ENCODE measurements at places on chromosomes 12 and 14.

- DNase-seq, result no peak
These were observed 24.5 kb downstream of the RNASE10 start for GRCh38 chr14:20529806-20530205.

- DNase-seq, result no peak
These were observed 8.7 kb upstream of the RESF1 start for GRCh38 chr12:31950492-31950891.

DNA sequence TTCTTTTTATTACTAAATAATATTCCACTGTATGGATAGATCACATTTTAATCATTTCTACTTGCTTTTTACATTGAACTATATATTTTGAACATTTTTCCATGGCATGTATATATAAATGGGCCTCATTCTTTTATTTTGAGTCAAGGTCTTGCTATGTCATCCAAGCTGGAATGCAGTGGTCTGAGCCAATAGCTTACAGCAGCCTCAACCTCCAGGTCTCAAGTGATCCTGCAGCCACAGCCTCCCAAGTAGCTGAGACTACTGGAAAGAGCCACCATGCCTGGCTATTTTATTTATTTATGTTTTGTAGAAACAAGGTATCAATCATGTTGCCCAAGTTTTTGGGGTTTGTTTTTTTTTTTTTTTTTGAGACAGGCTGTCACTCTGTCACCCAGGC, 7.6 kb downstream of the FCF1 start:
- DNase-seq, result no peak

- DNase-seq, result no peak
These were observed 139.8 kb downstream of the FOXN3 start for GRCh38 chr14:89277203-89277602.

GRCh38 chr14:68632054-68632895, 160.6 kb downstream of the ZFP36L1 start:
- no peak for DNase-seq

DNA sequence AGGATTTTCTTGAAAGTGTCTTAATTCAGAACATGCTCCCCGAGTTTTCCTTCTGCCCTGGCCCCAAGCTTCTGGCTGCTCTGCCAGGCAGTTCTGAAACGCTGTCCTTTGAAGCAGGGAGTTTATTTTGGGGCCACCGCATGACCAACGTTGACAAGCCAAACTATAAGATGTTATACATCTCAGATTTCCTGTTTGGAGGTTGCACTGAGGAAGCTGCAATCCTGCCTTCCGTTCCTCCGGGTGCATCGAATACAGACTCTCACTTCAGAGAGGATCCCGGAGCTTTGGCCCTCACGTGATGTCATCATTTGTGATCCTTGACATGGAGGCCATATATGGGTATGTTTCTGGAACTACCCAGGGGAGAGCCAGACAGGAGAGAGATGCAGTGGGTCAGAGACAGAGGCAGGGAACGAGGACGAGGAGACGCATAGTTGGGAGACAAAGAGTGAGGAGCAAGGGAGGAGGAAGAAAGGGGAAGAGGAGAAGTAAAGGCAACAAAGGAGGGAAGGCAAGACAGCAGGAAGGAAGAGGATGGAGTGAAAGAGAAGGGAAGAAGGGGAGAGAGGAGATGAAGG, at the start of gene ASB2:
TSS of gene ASB2 (minus strand) at position 94 of the 581 bp plus-strand sequence. CDS start 12,031 bp downstream, outside the sequence.
- no peak for DNase-seq

DNA sequence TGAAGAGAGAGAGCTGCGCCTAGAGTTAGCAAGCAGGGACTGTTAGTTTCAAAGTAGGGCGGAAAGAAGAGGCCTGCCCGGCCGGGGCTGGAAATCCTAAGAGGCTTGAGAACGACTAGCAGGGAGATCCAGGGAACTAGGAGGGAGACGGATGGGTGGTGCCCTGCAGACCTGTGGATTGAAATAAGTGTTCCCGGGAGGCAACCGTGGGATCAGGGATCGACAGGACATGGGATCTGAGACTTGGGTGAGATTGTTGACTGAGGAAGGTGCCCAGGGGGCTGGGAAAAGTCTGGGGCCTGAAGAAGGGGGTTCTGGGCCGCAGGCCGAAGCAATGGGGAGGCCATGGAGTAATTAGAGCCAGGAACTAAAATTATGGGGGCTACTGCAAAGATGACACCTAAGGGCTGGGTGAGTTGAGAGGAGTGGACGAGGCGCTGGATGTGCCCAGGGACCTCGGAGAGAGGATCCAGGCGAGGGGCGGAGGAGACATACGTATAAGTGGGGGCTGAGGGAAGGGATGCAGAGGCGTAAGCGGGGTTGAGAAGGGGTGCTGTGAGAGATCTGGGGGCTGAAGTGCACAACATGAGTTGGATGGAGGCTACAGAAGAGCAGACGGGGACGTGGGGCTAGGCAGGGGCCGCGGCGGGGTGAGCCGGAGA, 635 bp downstream of the LTA4H start:
- DNase-seq, result peak; percentile 52

DNA sequence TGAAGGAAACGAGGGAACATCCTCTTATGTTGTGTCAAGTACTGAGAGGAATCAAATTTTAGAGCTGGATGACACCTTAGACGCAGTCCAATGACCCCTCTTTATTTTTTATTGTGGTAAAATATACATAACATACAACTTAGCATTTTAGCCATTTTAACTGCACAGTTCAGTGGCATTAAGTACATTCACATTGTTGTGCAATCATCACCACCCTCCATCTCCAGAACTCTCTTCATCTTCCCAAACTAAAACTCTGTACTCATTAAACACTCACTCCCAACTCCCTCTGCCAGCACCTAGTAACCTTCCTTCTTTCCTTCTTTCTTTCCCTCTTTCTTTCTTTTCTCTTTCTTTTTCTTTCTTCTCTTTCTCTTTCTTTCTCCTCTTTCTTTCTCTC, 97.2 kb upstream of the SLC24A4 start:
- no peak for DNase-seq

- no peak for DNase-seq
These were observed 152.7 kb upstream of the EEA1 start for GRCh38 chr12:93081810-93082165.

GRCh38 chr14:41457393-41457792, 149.3 kb upstream of the LRFN5 start:
- no peak for DNase-seq

GRCh38 chr12:132336451-132337413, 7.3 kb upstream of the GALNT9 start:
- DNase-seq, result no peak

- no peak for DNase-seq
These were observed 30.0 kb downstream of the GALNT4 start for GRCh38 chr12:89494411-89495231.

GRCh38 chr12:114122016-114122415, 155.9 kb upstream of the RBM19 start:
- DNase-seq, result no peak

GRCh38 chr12:38664661-38665269, 240.6 kb downstream of the CPNE8 start:
- DNase-seq, result peak; percentile 11

GRCh38 chr12:73629893-73630831, 907.5 kb upstream of the ATXN7L3B start:
- no peak for DNase-seq

DNA sequence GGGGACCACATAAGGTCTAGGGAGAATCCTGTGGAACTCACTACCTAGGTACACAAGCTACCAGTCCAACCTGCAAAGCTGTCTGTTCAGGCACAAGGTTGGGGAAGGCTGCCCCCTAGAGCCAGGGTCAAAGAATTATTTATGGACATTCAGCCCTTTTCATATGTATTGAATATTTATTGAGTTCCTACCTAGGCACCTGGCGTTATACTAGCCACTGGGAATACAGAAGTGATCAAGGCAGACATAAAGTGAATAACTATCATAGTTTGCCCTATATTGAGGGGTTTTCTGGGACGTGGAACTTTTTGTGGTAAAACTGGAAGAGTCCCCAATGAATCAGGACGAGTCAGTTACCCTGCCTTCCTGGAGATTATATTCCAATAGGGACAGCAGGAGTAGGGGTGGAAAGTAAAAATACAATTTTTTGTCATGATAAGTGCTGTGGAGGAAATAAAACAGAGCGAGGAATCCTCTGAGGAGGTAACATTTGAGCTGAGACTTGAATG, 5.8 kb upstream of the SLC48A1 start:
- DNase-seq, result peak; percentile 71

DNA sequence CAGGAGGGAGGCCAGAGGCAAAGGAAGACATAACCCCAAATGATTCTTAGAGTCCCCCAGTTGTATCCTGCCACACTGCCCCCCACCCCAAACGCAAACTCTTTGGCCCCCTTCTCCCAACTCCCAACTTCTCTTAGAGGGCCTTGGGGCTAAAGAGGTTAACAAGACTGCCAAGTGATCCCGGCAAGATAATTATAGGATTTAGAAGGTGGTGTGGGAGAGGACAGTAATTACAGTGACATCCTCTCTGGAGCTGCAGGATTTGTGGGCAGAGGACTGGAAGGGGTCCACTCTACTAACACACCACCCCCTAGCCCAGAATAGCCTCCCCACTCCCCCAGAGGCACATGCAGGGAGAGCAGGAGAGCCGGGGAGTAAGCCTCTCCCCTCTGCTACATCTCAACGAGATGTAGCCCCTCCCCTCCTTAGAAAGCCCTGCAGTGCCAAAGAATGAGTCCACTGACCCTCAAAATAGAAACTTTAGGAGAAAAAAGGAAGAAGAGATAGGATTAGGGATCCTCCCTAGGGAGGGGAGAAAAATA, 5.3 kb upstream of the GDF11 start:
- DNase-seq, result peak; percentile 62

GRCh38 chr12:57940915-57941164, 527 bp upstream of the ATP23 start:
- no peak for DNase-seq

DNA sequence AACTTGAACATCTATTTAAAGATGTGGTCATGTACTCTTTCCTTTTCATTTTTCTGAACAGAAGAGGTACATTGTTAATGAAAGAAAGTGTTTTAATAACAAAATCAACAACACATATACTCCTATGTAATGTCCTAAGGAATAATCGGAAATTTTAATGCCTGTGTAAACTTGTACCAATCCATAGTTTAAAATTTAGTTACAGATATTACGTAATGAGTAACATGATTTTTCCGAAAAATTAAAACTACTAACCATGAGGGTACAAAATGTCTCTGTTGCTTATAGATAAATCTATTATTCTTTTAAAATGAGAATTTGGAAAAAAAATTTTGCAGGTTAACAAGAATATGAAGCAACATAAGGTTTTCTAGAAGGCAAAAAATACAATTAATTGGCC, 220.1 kb downstream of the BCAT1 start:
- no peak for DNase-seq

GRCh38 chr12:132775502-132776229, 14.0 kb upstream of the ANKLE2 start:
- DNase-seq, result no peak

- no peak for DNase-seq
These were observed 4.4 kb downstream of the BDKRB1 start for GRCh38 chr14:96260341-96260821.

DNA sequence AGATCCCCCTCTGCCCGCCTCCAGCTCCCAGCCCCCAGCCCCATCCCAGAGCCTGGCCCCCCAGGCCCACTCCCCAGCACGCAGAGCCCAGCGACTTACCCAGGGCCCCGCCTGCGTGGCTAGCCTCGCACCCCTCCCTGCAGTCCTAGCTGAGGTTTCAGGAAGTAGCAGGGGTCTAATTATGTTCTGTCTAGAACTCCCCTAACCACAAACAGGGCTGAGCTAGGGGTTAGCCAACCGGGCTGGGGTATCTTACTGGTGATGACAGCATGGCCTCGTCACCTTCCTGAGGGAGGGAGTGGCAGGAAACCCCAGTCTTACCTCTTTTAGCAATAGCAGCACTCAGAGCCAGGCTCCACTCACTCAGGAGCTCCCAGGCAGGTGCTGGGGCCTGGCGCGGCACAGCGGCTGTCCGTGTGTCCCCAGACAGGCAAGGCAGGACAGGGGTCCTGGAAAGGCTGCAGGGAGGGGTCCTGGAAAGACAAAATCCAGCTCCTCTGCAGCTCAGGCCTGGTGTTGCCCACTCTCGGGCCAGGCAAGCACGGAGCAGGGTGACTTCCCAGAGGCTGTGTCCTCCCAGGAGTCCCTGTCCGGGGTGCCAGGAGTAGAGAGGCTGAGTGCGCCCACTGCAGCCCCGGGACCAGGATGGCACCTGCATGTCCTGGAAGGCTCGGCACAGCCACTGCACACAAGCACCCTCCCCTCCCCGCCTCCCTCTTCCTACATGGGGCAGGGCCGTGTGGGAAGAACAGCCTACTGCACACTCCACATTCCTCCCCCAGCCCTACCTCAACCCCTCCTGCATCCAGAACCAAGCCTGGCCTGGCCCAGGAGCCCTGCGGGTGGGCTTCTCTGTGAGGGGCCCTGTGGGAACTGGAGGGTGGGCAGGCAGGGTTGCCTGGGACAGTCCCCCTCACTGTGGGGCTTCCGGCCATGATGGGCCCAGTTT, at the start of gene GPR132:
TSS of gene GPR132 (minus strand) at position 151 of the 949 bp plus-strand sequence. CDS start 10,010 bp downstream, outside the sequence.
- no peak for DNase-seq

DNA sequence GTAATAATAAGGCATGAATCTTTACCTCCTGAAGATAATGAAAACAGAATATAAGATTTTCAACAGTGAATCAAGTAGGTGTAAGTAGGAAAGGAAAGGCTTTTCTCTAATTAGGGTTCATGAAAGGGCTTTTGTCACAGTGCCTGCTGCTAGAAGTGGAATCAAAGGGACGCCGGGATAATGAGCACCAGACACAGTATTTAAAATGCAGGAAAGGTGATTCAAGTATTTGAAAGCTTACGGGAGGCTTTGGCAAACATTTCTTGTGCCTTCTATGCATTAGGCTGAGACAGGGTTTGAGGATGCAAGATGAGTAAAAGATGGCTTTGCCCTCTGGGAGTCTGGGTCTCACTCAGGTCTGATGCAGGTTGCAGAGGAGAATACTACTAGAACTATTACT, 70.5 kb upstream of the ANO4 start:
- DNase-seq, result no peak

- no peak for DNase-seq
These were observed 79.2 kb upstream of the RTL1 start for GRCh38 chr14:100982762-100983161.

GRCh38 chr14:101074196-101075024, 170.9 kb upstream of the RTL1 start:
- no peak for DNase-seq

DNA sequence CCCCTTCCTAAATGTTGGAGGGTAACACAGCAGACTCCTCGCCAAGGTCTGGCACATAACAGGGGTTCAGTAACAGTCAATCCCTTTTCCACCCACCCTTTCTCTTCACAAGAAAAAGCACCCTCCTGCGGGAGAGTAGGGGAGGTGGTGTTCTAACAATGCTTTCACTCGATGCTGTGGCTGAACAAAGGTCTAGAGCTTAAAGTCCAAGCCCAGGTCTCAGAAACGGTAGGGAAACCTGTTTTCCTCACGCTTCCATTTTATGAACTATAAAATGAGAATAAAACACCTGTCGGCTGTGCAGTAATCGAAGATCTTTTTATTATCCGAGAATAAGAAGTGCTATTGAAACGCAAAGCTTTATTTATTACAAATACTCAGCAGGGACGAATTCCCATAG, 20.9 kb upstream of the CACNA2D4 start:
- DNase-seq, result no peak
